ENCODE measurements at places on chromosomes 1 and 21.
A peak's percentile ranks its signal among the peaks of the same experiment; 100 is the strongest.

DNA sequence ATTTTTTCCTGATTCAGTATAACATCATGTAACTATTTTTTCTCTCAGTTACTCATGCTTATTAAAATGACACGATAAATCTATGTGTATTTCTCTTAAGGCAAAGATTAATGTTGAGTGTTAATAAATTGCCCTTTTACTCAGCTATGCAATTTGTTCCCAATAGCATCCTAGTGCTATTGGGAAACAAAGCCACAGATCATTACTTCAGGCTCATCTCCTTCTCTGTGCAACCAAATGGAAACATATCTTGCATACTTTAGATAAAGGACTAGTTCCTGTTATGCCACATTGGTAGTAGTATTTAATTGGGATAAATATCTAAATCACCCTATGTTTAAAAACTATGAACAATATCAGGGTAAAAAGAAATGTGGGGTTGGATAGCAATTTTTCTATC, 106.2 kb downstream of the PLPPR4 start:
- no peaks in the 10 kb centered on the region for H3K4me1 ChIP-seq
- no peak overlapping the region for H3K4me3 ChIP-seq
- H3K27ac ChIP-seq: no peak overlapping the region
- H3K36me3 ChIP-seq: no peaks in the 10 kb centered on the region
- no peaks in the 10 kb centered on the region for H3K27me3 ChIP-seq
- peak; percentile 76 for DNase-seq

DNA sequence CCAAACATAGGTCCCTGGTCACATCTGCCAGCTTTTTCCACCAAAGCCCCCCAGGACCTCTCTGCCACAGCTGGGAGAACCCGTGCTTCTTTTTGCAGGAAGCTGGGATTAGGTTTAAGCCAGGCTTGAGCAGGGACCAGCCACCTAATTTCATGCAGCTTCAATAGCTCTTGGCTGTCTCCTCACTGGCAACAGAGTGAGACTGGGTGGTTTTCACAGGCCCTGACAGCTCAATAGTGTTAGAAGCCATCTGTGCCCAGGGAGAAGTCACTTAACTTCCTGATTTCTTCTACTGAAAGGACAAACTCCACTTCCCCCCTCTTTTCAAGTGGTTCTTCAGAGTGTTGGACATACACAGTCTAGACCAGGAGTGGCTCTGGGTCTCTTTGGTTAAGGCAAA, 20.4 kb upstream of the SRSF4 start:
- DNase-seq: no peak
- H3K36me3 ChIP-seq: peaks cover 6% of the 10 kb centered on the region
- H3K4me1 ChIP-seq: peaks cover 17% of the 10 kb centered on the region
- no peak overlapping the region for H3K4me3 ChIP-seq

GRCh38 chr1:24963099-24963872, 33.2 kb upstream of the RUNX3 start:
- H3K27ac ChIP-seq: no peak overlapping the region
- no peaks in the 10 kb centered on the region for H3K36me3 ChIP-seq
- no peak for DNase-seq

GRCh38 chr1:117089996-117090395, 29.9 kb downstream of the TTF2 start:
- DNase-seq: no peak
- no peaks in the 10 kb centered on the region for H3K36me3 ChIP-seq
- no peaks in the 10 kb centered on the region for H3K27me3 ChIP-seq

- H3K27me3 ChIP-seq: no peaks in the 10 kb centered on the region
- H3K4me1 ChIP-seq: no peaks in the 10 kb centered on the region
- no peak for DNase-seq
- no peaks in the 10 kb centered on the region for H3K36me3 ChIP-seq
Observed at GRCh38 chr1:2984399-2985061, 36.7 kb upstream of the ACTRT2 start.
